ENCODE measurements at places on chromosomes 2 and 18.

DNA sequence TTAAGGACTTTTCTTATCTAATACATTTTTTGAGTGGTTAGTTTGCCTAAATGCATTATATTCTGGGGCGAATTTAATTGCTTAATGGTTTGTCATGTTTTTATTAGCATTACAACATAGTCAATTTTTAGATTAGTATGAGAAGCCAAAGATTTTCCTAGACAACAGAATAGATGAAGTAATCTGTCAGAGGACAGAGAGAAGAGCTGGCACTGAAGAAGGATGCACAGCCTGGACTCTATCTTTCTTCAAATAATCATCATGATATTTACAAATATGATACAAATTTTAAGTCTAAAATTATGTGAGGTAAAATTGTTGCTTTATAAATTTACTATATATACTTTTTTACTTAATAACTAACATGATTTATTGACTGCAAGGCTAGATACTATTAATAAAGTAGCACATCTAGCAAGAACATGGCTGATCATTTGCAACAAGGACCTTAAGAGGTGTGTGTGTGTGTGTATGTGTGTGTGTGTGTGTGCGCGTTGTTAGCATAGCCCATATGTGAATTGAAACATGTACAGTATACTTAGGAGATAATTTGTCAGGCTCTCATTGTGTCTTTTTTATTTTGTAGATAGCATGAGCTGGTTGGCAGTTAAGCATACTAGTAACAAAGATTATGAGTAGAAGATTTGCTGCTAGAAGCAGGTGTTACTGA is 752.2 kb downstream of the DCDC2C start:
- no peak for DNase-seq

DNA sequence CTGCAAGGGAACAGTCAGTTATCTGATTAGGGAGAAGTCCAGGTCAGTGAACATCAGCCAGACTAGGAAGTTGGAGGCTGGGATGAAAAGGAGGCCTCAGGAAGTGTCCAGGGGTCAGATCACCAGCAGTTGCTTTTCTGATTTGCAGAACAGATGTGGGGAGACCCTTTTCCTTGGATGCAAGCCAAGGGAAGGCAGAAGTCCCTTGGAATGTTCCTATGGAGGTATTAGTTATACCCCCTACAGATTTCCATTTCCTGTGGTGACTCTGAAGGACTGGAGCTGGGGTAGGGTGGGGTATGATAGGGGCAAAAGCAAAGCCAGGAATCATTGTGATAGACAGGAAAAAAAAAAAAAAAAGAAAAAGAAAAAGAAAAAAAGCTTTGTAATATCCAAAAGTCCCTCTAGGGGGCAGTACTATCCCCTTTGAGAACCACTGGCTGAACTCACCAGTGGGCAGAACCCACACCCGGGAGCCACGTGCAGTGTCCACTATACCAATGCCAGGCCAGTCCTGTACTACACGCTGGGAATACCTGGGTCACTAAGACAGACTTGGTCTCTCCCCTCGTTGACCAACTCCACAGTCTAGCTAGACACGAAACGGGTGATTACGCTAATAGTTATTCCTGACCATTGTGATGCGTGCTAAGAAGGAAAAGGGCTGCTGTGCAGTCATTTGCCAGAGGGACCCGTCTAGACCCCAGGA is 7.4 kb downstream of the DYSF start:
- no peak for DNase-seq

DNA sequence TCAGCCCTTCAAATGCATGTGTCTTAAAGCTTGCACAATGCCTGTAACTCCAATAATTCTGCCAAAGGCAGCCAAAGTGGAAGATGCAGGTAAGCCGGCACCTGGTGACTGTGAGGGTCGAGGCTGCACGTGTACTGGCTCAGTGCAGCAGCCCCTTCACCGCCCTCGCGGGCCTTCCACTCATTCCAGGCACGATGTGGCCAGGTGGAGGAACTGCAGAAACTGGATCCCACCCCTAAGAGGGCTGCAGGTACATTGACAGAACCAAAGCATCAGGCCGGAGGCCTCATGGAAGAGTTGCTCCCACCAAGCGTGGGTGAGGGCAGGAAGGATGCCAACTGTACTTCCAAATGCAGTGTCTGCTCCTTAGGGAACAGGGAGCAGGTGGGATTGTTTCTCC is 253.4 kb downstream of the HDAC4 start:
- DNase-seq = no peak

DNA sequence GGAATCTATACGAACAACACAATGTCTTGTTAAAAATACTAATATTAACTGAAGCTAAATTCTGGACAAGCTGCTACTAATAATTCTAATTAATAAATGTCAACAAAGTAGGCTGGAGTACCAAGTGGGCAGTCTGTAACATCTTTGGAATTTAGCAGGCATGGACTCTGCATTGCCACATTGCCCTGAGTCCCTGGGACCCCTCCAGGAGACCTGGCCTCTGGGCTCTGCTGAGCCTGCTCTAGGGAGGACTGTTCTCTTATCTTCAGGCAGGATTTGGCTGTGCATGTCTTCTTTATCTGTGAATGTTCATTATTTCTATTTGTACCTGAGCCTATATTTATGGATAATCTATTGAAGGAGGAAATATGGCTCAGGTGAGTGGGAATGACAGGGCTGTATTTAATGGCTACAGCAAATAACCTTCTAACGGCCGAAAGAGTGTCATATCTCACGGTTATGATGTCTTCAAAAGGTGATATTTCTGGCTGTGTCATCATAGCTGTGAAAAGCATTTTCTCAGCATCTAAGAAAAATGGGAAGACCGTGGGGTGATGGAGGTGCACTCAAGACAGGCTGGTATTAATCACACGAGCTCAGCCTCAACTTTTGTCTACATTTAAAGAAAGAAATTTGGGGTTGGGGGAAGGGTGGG is 28.6 kb upstream of the SETBP1 start:
- DNase-seq = no peak

GRCh38 chr2:72864500-72864899 is 22.7 kb upstream of the SPR start:
- peak; percentile 93 for DNase-seq

All from bronchial epithelial cell (primary cell).